ENCODE measurements at places on chromosomes 16 and 17.
A peak's percentile ranks its signal among the peaks of the same experiment; 100 is the strongest.

DNA sequence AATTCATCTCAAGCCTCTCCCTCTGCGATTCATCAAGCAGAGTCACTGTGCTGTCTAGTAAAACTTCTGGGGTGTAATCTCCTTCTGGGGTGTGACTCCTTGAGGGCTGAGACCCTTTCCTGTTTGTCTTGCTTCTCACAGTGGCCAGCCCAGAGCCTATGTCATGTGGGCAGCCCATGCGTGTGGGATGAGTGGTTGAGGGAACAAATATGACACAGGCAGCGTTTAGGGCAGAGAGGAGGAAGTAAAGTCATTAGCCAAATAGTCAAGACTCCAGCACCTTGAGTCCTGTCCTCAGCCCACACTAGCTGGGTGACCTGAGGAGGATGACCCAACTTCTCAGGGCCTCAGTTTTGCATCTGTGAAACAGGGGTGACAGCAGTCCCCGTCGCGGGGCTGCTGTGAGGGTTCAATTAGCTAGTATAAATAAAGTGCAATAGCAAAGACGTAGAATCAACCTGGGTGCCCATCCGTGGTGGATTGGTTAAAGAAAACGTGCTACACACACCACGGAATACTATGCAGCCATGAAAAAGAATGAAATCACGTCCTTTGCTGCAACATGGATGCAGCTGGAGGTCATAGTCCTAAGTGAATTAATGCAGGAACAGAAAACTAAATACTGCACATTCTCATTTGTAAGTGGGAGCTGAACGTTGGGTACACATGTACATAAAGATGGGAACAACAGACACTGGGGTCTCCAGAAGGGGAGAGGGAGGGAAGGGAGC is 4.5 kb upstream of the ITGAX start:
- DNase-seq = peak; percentile 32

GRCh38 chr17:17515934-17516930 is 20.0 kb upstream of the RASD1 start:
- no peak for DNase-seq

GRCh38 chr16:56140645-56141044 is 50.6 kb upstream of the GNAO1 start:
- no peak for DNase-seq

GRCh38 chr16:21158208-21159110 is at the start of gene LDAF1:
LDAF1 (plus strand) TSS chr16:21158674; CDS start chr16:21161183, 2,509 bp downstream.
- peak; percentile 29 for DNase-seq

DNA sequence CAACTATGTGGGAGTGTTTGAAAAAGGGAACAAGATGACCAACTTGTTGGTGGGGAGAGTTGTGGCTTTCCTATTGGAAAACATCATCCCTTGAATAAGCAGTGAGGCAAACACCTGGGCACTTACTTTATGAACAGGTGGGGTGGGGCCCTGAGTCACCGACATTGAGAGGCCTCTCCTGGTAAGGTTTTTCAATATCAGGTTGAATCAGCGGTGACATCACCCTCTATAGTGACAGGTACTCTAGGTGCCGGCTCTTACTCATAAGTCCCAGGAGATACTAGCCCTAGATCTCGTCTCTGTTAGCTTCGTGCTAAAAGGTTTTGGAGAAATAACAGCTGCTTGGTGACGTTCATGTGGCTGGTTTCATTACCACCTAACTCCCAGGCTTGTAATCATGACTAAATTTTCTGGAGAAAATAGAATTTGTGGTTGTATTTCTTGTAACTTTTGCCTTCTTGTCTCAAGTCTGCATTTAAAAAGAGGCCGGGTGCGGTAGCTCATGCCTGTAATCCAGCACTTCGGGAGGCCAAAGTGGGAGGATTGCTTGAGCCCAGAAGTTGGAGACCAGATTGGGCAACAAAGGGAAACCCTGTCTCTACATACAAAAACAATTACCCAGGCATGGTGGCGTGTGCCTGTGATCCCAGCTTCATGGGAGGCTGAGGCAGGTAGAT is 19.3 kb downstream of the CDH1 start:
- no peak for DNase-seq

Measured in bone marrow (tissue), 2 donors.